ENCODE measurements at places on chromosomes 7 and 10.

DNA sequence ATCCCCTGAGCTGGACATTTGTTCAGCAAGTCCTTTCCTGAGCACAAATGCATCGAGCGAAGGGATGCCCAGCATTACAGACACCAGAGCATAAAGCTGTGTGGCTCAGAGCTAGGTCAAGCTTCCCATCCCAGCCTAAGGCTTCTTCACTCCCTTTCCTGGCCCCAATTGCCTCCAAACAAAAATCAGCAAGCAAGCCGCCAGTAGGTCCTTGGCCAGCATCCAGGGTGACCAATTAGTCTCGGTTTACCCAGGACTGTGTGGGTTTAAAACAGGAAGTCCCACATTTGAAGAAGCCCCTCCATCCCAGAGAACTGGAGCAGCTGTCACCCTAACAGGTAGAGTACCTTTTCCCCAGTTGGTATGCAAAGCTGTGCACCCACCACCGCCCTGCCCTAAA lies 51.2 kb downstream of the PRKAG2 start:
- DNase-seq: peak; percentile 74

- no peak for DNase-seq
Measured at GRCh38 chr10:84428711-84429110, 100.3 kb downstream of the CCSER2 start.

DNA sequence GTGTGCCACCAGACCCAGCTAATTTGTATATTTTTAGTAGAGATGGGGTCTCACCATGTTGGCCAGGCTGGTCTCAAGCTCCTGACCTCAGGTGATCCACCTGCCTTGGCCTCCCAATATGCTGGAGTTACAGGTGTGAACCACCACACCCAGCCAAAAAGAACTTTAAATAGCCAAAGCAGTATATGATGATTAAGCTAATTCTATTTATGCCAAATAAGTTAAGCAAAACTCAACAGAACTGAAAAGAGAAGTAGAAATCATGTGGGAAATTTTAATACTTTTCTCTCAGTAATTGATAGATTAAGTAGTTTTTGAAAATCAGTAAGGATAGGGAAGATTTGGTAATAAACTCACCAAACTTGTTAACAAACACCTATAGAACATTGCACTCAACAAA lies 24.5 kb upstream of the RHEB start:
- no peak for DNase-seq

- no peak for DNase-seq
Measured at GRCh38 chr7:128092221-128092620, 61.0 kb upstream of the LRRC4 start.

- no peak for DNase-seq
Measured at GRCh38 chr10:83545901-83546391, 593.4 kb upstream of the GHITM start.

DNA sequence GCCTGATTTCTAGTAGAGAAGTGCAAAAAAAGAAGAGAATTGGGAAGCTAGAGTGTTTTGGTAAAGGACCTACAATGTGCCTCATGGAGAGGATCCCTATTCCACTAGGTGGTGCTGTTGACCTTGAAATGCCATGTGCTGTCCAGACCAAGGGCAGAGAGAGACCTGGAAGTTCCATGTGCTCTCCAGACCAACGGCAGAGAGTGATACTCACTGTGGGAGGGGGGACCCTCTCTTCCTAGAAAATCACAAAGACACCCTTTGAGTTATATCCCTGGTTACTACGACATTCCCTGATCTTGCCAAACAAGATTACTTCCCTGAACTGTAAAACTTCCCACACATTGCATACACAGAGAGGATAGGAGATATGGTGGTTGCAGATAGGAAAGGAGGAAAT lies 212.7 kb upstream of the ZNF804B start:
- peak; percentile 25 for DNase-seq

GRCh38 chr10:5199398-5199797 lies 2.8 kb downstream of the AKR1C4 start:
- DNase-seq: no peak

GRCh38 chr7:117751775-117752174 lies 121.5 kb downstream of the CTTNBP2 start:
- no peak for DNase-seq

- no peak for DNase-seq
Measured at GRCh38 chr7:78345293-78345911, 546.8 kb downstream of the PHTF2 start.

DNA sequence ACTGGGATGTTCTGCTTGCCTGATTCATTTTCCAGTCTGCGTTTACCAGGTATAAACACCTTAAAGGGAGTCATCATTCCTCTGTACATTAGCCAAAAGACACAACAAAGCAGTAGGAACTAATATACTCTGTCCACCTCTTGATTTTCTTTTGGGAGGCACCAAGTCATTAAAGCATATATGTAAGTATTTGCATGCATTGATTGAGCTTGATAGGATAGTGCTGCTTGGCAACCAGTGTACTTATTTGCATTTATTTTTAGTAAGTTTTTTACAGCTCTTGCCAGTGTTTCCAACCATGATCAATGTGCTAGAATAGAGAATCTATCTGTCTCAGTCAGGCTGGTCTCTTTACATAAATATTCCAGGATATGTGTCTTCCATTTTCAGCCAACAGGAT lies 353.3 kb upstream of the SEMA3C start:
- DNase-seq: no peak

Data from NCI-H2081 (cell line).